ENCODE measurements at places on chromosomes 12 and 14.

- no peak for DNase-seq
These were observed 982 bp downstream of the RBMS2 start for GRCh38 chr12:56522411-56523193.

GRCh38 chr14:50347521-50347920, 35.4 kb downstream of the DMAC2L start:
- no peak for DNase-seq

GRCh38 chr12:22048351-22049041, 2.5 kb downstream of the CMAS start:
- no peak for DNase-seq

DNA sequence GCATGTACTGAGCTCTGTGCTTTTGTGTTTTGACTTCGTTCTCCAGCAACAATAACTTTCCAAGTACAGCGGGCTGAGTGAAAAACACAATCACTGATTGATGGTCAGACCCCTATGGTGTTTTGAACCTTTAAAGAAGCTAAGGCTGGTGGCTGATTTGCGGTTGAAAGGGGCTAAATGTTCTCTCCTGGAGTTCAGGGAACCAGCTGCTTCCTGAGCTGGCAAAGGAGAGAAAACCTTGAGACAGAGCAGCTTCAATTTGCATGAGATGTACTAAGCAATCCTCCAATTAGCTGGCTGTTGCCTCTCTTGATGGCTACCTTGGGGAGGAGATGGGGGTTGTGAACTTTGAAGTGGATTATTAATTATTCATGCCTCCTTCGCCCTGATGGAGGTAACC, 546.7 kb upstream of the SEL1L start:
- DNase-seq: peak; percentile 57

- DNase-seq: no peak
These were observed 56.4 kb upstream of the KIF21A start for GRCh38 chr12:39499296-39499695.

- DNase-seq: no peak
These were observed 41.7 kb upstream of the FOS start for GRCh38 chr14:75236901-75237419.

DNA sequence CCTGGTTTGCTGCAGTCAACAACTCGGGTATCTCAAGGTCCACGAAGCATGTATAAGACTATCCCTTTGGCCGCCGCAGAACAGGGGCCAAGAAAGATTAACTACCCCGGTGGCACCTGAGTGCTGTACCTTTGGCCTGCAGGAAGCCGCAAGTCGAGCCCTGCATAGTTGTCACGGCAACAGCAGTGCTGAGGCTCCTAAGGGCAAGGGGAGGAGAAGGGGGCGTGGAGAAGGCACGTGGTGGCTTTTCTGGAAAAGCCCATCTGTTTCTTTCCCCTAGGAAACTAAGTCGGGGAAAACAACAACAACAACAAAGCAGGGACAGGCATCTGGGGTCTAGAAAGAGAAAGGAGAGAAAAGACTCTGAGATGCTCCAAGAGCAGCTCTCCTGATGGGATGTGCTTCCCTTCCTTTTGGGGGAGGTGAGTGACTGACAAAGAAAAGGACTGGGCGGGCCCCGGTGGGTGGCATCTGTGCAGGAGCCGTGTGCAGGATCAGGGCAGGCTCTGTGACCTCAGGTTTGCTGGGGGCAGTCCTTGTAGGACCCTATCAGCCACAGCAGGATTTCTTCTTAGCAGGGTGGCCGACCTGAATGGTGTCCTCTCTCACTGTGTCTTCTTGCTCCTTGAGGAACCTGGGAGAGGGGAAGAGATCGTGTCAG, 123.9 kb downstream of the PRMT8 start:
- no peak for DNase-seq

DNA sequence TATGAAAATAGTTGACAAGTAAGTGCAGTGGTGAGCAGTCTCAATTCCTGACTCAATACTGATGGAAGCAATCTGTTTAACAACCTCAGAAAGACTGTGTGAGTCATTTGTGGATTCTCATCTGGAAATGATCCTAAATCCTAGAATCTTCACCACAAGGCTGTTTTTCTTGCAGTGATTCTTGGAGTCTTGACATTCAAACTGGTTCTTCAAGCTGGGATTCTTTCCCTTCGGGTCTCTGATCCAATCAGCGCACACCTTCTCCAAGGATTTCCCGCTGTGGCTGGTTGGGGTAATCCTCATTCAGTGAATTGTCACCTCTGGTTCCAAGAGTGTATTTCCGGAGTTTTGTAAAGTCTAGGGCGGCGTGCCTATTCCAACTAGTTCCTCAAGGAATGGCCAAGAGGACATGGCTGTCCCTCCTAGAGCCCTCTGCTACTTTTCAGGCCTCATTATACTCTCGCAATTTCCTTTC, 37.7 kb upstream of the FOXJ2 start:
- no peak for DNase-seq

- no peak for DNase-seq
These were observed 4.5 kb upstream of the AKAP6 start for GRCh38 chr14:32324601-32325000.

DNA sequence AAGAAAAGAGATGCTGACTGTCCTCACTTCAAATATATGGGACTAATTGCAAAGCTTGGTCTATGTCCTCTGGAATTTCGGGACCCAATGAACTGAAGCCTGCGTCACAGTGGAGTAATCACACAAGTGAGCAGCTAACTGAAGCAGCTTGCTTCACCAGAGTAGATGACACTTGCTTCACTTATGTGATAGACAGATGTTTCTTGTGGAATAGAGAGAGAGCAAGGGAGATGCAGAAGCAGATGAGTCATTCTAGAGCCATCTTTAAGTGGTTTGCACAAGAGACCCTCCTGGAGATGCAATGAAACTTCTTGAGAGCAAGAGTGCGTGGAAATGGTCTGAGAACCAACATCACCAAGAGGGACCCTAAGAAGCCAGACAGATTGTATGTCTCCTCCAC, 1537.1 kb upstream of the FLRT2 start:
- DNase-seq: no peak

All from NCI-H146 (cell line).